ENCODE measurements at places on chromosomes 6 and 20.

DNA sequence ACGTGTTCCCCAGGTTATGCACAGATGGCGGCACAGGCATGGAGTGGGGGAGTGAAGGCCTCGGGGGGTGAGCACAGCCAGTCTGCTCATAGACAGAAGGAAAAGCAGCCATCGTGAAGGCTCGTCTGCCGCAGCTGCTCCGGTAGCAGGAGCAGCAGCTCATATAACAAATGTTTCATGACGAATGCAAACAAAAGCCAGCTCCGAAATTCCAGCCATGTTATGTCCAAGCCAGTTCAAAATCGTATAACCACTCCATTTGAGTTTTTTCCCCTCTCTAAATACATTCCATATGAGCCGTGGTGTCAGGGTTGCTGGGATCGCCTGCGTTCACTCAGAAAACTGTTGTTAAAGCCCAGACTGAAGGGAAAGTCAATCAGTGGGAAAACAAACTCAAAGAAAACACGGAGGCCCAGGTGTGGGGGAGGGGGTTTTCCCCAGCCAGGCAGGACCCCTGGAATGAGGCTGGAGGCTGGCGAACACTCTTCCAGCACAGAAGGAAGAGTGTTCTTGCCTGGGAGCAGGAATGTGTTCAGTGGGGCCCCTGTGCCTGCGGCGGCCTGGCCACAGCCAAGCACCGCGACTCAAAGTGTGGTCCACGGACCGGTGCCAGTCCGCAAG, 280.4 kb upstream of the TAB2 start:
- no peak for DNase-seq

- no peak for DNase-seq
Measured at GRCh38 chr6:7373739-7374138, 15.8 kb downstream of the CAGE1 start.

DNA sequence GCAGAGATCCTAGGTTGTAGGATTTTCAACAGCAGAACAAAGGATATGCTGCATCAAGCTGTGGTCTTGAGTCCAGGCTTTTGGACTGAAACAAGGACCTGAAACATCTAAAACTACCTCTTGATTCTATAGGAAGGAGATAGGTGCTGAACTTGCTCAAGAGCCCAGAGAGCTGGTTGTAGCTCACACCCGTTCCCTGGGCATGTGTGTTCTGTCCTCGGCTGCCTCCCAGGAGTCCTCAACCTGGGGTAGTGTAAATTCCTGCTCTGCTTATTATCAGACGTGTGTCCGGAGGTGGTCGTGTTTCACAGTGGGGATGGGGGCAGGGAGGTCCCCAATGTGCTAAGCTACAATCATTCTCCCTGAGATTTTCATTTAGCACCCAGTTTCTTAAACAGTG, 4.8 kb downstream of the NOP56 start:
- no peak for DNase-seq

DNA sequence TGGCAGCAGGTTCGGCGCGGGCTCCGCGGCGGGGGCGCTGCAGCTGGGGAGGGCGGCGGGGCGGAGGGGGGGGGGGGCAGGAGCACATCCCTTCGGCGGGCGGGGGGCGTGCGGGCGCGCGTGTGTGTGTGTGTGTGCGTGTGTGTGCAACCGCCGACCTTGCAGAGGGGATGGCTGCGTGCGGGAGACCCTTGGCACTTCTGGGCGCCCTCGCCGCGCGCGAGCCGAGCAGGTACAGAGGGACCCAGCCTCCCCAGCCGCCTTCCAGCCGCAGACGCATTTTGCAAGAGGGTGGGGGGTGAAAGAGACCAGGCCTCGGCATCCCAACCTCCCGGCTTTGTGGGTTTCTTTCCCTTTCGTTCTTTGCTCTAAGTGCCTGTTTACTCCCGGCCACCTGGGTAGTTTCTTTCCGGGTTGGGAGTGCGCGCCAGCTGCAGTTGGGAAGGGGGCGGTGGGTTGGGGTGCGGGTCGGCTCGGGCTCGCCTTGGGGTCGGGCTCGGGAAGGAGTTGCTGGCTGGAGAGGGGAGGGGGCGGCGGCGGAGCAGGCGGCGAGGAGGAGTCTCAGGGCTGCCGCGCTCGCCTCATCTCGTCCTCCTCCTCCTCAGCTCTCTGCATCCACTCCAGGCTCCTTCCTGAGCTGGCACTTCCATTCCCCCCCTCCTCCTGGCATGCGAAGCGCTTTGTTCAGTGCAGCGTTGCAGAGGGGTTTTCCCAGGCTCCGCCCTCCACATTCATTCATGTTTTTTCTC, 620 bp downstream of the HIVEP1 start:
- DNase-seq: peak; percentile 77

- no peak for DNase-seq
Measured at GRCh38 chr20:49961413-49961812, 21.4 kb upstream of the SNAI1 start.

- peak; percentile 83 for DNase-seq
Measured at GRCh38 chr6:169654598-169655391, 47.0 kb downstream of the WDR27 start.

GRCh38 chr6:378958-379409, 12.6 kb upstream of the IRF4 start:
- no peak for DNase-seq

DNA sequence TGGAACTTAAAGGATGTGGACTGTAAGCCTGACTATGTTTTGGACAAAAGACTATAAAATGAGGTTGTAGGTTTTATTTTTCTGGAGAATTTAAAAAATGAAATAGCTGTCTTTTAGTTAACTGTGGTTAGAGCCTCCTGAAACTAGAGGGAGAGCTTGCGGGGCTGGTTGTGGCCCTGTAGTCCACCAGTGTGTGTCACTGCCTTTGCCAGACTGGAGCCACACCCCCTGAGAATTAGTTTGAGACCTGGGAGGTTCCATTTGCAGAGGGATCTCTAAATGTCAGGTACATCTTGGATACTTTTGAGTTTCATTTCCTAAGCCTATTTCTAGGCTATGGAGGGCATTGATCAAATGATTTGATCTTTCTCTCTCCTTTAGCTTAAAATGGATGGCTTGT, 20.8 kb downstream of the ZC2HC1B start:
- DNase-seq: no peak

GRCh38 chr6:97160280-97160679, 122.7 kb downstream of the MMS22L start:
- no peak for DNase-seq

DNA sequence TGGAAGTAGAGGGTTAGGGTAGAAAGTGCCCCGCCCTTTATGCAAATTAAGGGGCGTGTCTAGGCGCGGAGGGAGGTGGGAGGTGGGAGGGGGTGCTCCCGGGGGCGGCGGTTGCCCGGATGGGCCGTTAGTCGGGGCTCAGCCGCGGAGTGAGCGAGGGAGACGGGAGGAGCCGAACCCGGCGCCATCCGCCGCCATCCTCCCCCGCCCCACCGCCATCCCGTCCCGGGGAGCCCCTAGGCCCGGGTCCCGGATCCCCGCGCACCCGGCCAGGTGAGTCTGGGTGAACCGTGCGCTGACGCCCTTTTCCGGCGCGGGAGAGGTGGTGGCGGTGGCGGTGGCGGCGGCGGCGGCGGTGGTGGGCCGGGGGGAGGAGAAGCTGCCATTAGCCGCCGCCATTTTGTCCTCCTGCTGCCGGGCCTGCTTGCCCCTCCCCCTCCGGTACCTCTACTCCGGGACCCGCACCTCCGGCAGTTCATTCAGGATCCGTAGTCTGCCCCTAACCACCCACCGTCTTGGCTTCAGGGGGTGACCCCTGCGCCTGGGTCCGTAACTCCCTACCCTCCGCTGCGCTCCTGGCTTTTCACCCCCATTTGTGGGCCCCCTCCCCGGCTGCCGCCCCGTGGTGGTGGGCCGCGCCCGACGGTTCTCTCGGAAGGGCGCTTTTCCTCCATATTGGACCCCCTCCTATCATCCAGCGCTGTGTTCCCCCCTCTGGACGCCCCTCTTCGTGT, at the start of gene PRRC2A:
Gene PRRC2A, plus strand, starts transcription at position 130 of the 734 bp plus-strand sequence. CDS start 2,075 bp downstream, outside the sequence.
- DNase-seq: peak; percentile 83

- no peak for DNase-seq
Measured at GRCh38 chr20:49983123-49983847, 505 bp downstream of the SNAI1 start.

DNA sequence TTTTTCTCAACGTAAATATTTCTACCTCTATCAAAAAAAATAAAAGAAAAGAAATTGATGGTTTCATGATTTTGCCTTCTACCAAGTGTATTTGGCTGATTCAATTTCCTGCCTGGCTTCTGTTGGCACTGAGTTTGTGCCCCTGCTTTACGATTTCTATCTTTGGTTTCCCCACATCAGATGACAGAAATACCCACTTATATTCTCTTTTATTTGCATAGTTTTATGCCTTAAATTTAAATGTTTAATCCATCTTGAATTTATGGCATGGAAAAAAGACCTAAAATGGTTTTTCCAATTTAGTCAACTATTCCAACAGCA, 34.3 kb downstream of the RNF24 start:
- DNase-seq: no peak

GRCh38 chr20:23232219-23232581, 118.4 kb upstream of the NXT1 start:
- no peak for DNase-seq

DNA sequence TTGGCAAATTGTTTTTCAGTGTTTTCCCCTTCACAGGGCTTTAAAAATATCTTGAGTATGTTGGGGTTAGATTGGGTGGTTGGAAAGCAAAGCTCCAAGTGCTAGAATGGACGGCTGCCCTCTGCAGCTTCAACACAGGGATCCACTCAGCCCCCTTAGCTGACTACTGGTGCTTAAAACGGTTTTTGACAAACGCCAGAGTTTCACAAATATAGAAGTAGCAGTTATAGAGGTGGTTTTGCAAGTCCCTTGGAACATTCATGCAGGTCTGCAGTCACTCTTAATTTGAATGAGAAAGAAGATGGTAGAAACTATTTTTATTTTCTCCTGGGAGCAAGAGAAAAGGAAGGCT, 175.9 kb downstream of the ARID1B start:
- no peak for DNase-seq

GRCh38 chr6:41769376-41769775, 10.3 kb downstream of the FRS3 start:
- DNase-seq: no peak

- DNase-seq: peak; percentile 3
Measured at GRCh38 chr6:170032706-170033309, 258.1 kb downstream of the DLL1 start.

DNA sequence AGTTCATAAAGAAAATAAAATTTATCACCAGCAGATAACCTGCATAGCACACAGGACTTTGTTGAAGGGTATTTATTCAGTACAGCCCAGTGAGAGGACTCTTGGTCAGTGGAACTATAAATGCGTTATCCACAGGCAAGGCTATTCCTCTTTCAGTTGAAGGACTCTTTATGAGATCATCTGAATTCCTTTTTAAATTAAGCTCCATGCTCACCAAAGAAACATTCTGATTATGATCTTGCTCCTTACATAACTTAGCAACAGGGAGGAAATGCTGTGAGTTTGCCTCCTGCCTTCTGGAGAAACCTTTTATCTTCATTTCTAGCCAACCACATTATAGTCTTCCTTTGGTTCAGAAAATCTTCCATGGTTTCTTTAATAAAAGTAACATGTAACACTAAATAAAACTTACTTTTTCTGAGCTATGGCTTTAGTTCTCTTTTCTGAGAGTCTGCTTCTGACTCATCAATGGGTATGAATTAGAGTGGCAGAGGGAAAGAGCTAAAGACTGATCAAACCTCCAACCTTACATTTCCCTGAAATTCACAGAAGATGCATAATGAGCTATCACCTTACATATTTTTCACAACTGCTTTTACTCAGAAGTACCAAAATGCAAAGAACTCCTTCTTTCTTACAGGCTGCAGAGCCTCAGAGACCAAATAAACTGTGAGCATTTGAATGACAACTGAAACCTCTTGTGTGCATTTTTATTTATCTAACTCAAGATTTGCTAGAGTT, 267.2 kb downstream of the ADGRG6 start:
- no peak for DNase-seq

GRCh38 chr6:157232161-157232895, 91.0 kb downstream of the TMEM242 start:
- no peak for DNase-seq

GRCh38 chr20:47204008-47204849, 152.3 kb downstream of the ZMYND8 start:
- no peak for DNase-seq

GRCh38 chr6:137389150-137389704, 105.0 kb downstream of the OLIG3 start:
- DNase-seq: peak; percentile 13

DNA sequence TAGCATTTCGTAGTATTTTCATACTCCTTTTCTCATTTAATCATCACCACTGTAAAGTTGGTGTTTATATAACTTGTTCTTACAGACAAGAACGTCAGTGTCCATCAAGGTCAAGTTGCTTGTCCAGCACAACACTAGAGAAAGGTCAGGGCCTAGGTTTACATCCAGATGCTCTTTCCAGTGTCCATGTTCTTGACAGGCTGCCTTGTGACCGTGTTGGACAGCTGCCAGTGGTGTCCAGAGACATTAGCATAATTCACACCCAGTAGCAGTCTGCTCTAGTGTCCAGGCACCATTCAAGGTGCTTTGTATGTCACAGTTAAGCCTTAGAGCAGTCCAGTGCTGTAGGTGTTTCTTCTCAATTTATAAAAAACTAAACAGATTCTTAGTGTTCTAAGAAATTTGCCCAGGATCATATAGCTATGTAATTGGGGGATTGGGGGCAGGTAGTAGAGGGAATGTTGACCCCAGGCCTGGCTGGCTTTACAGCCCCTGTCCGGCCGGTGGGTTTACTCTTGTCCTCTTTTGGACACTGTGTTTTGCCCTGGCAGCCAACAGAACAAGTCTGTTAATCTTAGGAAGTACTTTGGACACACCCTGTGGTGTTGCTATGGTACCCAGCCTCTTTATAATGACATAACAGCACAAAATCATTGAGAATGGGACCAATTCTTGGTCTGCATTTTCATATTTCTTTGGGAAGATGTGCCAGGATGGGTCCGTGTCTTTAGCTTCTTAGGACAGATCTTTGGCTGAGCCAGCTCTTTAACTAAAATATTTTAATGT, 8.0 kb downstream of the STK35 start:
- DNase-seq: peak; percentile 58

DNA sequence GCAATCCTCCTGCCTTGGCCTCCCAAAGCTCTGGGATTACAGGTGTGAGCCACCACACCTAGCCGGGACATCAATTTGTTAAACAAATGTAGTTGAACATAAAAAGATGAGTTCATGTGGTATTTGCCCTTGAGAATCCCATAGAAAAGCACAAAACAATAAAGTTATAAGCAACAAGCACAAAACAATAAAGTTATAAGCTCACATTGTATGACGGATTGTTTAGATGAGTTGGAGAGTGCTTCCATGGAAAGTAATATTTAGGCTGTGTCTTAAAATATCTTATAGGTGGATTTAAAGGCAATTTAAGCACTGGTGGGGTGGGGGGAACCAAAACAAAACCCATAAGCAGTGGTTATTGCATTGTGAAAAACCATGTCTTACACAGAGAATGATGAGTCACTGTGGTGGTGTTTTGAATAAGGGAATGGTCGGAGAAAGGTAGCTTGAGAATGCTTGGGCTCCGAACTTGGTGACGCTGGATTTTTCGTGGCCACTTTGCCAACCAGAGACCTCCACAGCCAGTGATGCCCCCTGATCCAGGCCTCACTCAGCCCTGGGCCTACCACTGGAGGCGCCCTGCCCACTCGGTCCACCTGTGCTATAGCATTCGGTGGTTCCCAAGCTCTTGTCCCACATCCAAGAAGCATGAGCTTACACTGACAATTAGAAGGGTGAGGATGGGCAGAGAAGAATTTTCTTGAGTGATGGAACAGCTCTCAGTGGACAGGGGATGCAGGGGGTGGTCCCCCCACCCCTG, 256.0 kb downstream of the CDKAL1 start:
- no peak for DNase-seq
